ENCODE measurements at places on chromosomes 12 and 14.

DNA sequence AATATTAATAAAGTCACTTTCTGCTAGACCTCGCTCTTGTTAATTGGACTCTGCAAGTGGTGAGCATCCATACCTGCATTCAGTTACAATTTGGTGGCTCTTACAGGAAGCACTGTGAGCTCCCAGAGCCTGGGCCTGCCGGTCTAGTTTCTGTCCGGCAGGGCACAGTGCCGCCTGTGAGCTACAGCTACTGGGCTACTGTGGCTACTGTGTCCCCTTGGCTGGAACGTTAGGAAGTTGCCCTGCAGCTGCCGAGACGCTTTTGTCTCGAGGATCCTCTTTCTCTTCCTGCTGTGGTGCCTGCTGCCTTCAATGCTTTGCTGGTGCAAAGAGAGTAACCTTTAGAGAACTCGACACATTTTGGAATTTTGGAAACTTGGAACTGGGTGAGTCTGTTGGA is 44.6 kb upstream of the PTGDR start:
- DNase-seq, result no peak

GRCh38 chr12:130988751-130989150 is 35.0 kb downstream of the ADGRD1 start:
- DNase-seq, result no peak

DNA sequence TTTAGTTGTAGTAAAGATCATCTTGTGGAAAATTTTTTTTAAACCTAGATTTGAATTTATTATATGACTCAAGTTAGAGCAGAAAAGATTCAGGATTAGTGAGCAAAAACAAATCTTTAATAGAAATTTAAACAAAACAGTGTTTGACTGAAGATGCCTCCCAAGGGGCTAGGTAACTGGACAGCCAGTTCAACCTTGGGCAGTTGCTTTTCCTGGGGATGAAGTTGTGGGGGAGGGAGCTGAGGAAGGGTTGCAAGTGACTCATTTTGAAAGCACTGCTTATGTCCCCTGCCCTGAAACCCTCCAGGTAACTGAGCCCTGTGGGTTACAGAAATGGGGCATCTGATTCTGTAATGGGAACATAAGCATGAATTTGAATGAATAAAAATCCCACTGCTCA is 13.1 kb downstream of the CFAP54 start:
- DNase-seq, result no peak

- DNase-seq, result no peak
Observed at GRCh38 chr12:102423462-102423861, 56.9 kb downstream of the IGF1 start.

- DNase-seq, result no peak
Observed at GRCh38 chr12:58895053-58895452, 25.3 kb downstream of the LRIG3 start.

GRCh38 chr14:65574611-65575010 is 162.1 kb downstream of the FUT8 start:
- no peak for DNase-seq

DNA sequence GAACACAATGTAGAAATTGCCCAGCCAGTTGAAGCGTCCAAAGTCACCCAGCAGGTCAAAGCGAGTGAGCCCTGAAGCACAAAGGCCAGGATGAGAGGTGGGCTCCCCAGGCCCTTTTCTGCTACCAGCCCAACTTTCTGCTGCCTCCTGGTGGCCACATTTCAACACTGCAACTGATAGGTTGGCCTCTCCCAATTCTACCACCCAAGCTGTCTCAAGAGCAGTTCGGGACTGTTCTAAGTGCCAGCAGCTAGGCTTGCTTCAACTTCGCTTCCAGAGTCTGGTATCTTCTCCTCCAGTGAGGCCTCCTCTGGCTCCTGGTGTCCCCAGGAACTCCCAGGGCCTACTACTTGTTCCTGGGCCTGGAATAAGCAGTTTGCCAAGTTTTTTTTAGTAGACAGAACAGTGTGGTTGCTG is 3.4 kb upstream of the DHH start:
- no peak for DNase-seq

GRCh38 chr12:60112763-60113162 is 516.9 kb downstream of the SLC16A7 start:
- no peak for DNase-seq

- DNase-seq, result no peak
Observed at GRCh38 chr12:114809097-114809496, 125.1 kb upstream of the TBX3 start.

DNA sequence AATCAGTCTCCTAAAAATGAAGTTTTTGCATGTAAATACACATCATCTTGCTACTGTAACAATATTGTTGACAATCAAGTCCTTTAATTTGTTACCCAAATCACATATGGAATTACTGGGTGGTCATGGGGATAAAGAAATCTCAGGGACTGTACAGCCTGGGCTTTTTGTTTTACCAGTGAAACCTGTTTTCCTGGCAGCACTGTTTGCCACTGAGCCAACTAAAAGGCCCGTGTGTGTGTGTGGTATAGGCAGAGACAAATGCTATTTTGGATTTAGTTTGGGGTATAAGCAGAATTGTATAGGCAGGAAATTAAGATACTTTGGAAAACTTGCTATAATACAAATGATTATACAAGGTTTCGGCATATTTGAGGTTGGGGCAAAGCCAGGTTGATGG is 5.7 kb downstream of the NUP37 start:
- no peak for DNase-seq

- DNase-seq, result no peak
Observed at GRCh38 chr12:82174936-82175335, 183.3 kb downstream of the CCDC59 start.

GRCh38 chr12:24127919-24128721 is 178.7 kb upstream of the SOX5 start:
- no peak for DNase-seq

DNA sequence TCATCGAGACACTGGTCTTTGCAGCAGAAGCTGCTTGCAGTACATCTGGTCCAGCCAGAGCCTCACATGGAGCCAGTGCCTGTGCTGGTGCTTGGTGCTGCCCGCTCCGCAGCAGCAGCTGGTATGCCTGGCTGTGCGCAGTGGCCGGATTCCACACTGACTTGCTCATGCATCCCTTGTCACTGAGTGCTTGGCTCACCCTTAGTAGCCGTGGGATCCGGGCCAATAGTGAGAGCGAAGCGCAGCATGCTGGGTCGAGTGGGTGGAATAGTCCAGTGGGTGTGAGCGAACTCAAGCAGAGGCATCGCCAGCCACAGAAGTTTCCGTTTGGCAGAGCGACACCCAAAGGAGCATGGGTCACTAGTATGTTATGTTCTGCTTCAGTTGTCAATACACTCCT is 10.1 kb upstream of the FBXO33 start:
- DNase-seq, result no peak

- no peak for DNase-seq
Observed at GRCh38 chr12:108678104-108678730, 44.5 kb upstream of the SELPLG start.

DNA sequence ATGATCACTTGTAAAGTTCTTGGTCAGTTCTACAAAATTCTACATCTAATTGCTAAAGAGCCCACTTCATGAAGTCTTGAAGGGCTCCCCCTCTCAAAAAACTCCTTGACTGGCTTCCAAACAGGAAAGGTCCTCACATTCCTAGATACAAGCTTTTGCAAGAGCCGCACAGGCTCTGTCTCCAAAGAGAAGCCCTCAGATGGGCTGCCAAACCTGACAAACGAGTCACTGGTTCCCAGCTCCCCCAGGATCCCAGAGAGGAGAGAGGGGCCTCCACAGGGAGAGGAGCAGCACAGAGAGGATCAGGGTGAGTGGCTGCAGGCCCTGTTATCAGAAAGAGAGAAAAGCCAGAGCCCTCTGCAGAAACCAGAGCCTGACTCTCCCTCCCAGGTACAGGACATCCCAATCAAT is 5.8 kb downstream of the NID2 start:
- no peak for DNase-seq

DNA sequence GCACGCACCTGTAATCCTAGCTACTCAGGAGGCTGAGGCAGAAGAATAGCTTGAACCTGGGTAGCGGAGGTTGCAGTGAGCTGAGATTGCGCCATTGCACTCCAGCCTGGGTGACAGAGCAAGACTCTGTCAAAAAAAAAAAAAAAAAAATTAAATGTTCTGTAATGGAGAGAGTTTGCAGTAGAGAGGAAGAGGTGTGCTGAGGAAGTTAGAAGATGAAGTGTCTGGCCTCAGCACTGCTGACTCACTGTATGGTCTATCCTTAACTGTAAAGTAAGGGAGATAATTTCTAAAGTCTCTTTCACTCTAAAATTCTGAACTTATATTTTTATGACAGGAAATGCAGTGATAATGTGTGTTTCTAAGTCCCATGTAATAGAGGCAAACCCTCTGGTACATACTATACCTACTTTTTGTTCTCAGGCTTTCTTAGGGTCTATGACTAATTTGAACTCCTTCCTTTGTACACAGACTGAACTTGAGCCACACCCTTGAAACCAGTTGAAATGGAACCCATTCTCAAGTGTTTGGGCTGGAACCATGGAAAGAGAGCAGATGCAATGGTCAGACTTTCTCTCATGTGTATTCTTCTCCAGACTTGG is 278.1 kb upstream of the FAR2 start:
- DNase-seq, result no peak

GRCh38 chr12:318759-319515 is 56.3 kb upstream of the SLC6A13 start:
- DNase-seq, result no peak

GRCh38 chr12:18992336-18992735 is 137.2 kb upstream of the PLEKHA5 start:
- no peak for DNase-seq

GRCh38 chr14:50619569-50620141 is 48.5 kb downstream of the SAV1 start:
- DNase-seq, result no peak

Measured in BJ (cell line).